ENCODE measurements at places on chromosomes 7 and 10.
A peak's percentile ranks its signal among the peaks of the same experiment; 100 is the strongest.

GRCh38 chr7:770741-771166 is 43.7 kb upstream of the PRKAR1B start:
- H3K4me1 ChIP-seq: no peaks in the 10 kb centered on the region
- peaks cover 16% of the 10 kb centered on the region for H3K36me3 ChIP-seq
- H3K27me3 ChIP-seq: no peaks in the 10 kb centered on the region

- no peak for DNase-seq
- H3K4me3 ChIP-seq: no peak overlapping the region
- H3K36me3 ChIP-seq: peaks cover 25% of the 10 kb centered on the region
- H3K27me3 ChIP-seq: no peaks in the 10 kb centered on the region
- no peaks in the 10 kb centered on the region for H3K4me1 ChIP-seq
- no peak overlapping the region for H3K27ac ChIP-seq
These were observed 51.8 kb downstream of the MARCHF5 start for GRCh38 chr10:92342796-92343195.

GRCh38 chr10:120208488-120208887 is 248.5 kb upstream of the PLPP4 start:
- H3K27me3 ChIP-seq: no peaks in the 10 kb centered on the region
- DNase-seq: no peak
- no peaks in the 10 kb centered on the region for H3K36me3 ChIP-seq
- no peaks in the 10 kb centered on the region for H3K4me1 ChIP-seq

DNA sequence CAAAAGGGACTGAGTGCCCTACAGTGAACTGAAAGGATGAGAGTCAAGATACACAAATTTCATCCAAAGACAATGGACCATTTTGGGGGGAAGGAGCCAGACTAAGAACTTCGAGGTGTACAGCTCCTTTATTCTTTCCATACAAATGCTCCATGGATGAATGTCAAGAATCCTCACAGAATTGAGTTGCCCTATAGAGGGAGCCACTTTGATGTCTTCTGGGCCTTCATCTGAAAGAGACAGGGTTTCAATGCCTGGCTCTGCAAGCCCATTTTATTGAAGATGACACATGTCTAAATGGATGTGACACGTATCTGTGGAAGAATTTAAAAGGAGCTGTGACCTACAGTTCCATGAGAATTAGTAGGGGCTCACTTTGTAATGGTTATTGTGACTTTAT is 32.0 kb upstream of the NRG3 start:
- no peak overlapping the region for H3K27ac ChIP-seq
- no peaks in the 10 kb centered on the region for H3K36me3 ChIP-seq
- H3K4me3 ChIP-seq: no peak overlapping the region
- H3K4me1 ChIP-seq: no peaks in the 10 kb centered on the region
- no peaks in the 10 kb centered on the region for H3K27me3 ChIP-seq
- DNase-seq: no peak

DNA sequence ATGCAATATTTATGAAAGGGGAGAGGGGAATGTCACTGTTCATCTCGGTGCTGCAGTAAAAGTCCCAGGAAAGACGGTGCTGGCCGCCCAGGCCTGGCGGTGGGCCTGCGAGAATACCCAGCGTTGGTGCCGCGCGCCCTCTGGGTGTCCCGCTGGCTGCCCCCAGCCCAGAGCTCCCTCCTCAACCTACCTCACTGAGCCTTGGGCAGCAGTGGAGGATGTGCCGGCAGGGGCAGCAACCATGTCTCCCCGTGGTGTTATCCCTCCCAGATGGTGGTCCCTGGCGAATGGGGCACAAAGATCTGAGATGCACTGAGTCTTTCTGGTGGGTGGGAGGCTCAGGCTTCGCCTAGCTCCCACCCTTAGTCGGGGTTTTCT is 9.5 kb upstream of the TLX1 start:
- no peak for DNase-seq
- H3K36me3 ChIP-seq: no peaks in the 10 kb centered on the region
- peaks cover 69% of the 10 kb centered on the region for H3K27me3 ChIP-seq

GRCh38 chr7:75739796-75740672 is 1.3 kb upstream of the HIP1 start:
- H3K27ac ChIP-seq: peak overlapping the region; percentile 90
- peak; percentile 65 for DNase-seq
- peaks cover 10% of the 10 kb centered on the region for H3K4me1 ChIP-seq
- H3K36me3 ChIP-seq: no peaks in the 10 kb centered on the region

GRCh38 chr10:88198023-88198422 is 334.6 kb downstream of the PTEN start:
- peaks cover 17% of the 10 kb centered on the region for H3K4me1 ChIP-seq
- no peak overlapping the region for H3K27ac ChIP-seq
- peaks cover 3% of the 10 kb centered on the region for H3K27me3 ChIP-seq
- DNase-seq: no peak
- peaks cover 2% of the 10 kb centered on the region for H3K36me3 ChIP-seq

DNA sequence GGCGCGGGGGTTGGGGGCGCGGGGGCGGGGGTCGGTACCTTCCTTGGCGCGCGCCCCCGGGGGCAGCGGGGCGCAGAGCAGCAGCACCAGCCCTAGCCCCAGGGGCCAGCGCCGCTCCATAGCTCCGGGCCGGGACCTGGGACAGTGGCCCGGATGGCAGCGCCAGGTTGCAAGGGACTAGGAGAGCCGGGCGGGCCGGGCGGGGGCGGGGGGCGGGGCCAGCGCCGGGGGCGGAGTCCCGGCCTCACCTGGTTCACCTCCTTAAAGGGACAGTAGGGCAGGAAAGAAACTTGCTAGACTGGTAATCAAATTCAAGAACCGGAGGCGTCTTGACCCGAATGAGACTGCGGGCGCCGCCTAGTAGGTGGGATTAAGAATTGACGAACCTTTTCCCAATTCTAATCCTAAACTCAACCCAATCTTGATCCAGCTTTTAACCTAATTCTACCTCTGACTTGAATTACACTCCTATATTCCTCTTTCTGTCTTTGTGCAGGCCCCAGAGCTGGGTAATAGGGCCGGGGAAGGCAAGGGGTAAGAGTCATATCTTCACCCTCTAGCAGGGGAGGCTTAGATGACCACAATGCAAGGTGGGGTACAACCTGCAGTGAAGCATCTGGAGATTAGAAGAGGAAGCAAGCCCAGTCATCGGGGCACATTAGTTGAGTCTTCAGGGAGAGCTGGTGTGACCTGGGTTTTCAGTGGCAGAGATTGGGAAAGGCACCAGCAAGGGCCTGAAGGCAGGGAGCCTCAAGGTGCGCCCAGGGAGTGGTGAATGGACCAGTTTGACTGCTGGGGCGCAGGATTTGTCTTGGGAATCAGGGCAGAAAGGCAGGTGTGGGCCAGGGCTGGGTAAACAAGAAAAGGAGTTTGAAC is at the start of gene EPHA1:
EPHA1 (minus strand) TSS at position 171 of the 876 bp plus-strand sequence; CDS start at position 120, 51 bp downstream.
- no peak within 1 kb of the TSS for H3K27ac ChIP-seq
- H3K27me3 ChIP-seq: peaks cover 32% of the 10 kb centered on the region
- H3K36me3 ChIP-seq: no peaks in the 10 kb centered on the region
- H3K4me3 ChIP-seq: peak within 1 kb of the TSS; percentile 45

GRCh38 chr10:17171141-17171641 is 30.3 kb downstream of the TRDMT1 start:
- no peak overlapping the region for H3K4me3 ChIP-seq
- DNase-seq: no peak
- peaks cover 9% of the 10 kb centered on the region for H3K4me1 ChIP-seq
- no peaks in the 10 kb centered on the region for H3K36me3 ChIP-seq

GRCh38 chr7:66964411-66964810 is 31.0 kb downstream of the SBDS start:
- H3K27ac ChIP-seq: no peak overlapping the region
- no peak for DNase-seq
- no peaks in the 10 kb centered on the region for H3K4me1 ChIP-seq
- H3K4me3 ChIP-seq: no peak overlapping the region

DNA sequence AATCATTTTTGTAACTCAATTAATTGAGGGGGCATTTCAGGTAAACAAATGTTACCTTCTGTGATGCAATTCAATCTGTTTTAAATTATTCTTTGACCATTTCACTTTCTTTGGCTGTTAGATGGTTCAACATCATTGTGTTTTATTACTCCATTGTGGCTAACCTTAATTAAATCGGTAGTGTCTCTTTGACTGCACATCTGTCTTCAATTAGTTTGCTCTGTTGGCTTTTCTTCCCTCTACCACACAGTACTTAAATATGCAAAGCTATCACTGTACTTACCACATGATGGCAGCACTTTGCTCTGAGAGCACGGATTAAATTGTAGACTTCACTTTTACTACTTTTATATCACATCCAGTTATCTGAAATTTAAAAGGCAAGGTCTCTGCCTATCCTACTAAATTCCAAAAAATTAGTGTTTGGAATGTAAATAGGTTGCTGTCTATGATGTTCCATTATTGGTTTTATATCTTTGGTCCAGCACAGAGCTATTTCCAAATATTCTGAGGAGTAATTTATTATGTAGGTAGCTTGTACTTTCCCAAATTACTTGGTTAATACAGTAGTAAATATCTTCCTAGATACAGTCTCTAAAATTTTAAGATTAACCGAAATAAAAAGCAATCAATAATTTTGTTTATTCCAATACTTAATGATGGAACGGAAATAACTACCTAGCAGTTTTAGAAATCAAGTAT is 352.0 kb downstream of the PCLO start:
- no peaks in the 10 kb centered on the region for H3K36me3 ChIP-seq
- H3K4me3 ChIP-seq: no peak overlapping the region
- no peaks in the 10 kb centered on the region for H3K4me1 ChIP-seq

- DNase-seq: no peak
- no peak overlapping the region for H3K4me3 ChIP-seq
- H3K36me3 ChIP-seq: no peaks in the 10 kb centered on the region
- peaks cover 5% of the 10 kb centered on the region for H3K4me1 ChIP-seq
These were observed 4.6 kb upstream of the SMARCD3 start for GRCh38 chr7:151252961-151253711.

- no peaks in the 10 kb centered on the region for H3K27me3 ChIP-seq
- H3K27ac ChIP-seq: no peak overlapping the region
- no peak overlapping the region for H3K4me3 ChIP-seq
- no peak for DNase-seq
- no peaks in the 10 kb centered on the region for H3K4me1 ChIP-seq
- no peaks in the 10 kb centered on the region for H3K36me3 ChIP-seq
These were observed 32.7 kb downstream of the SLC29A3 start for GRCh38 chr10:71351628-71352319.

- H3K4me3 ChIP-seq: no peak overlapping the region
- H3K4me1 ChIP-seq: peaks cover 28% of the 10 kb centered on the region
- H3K36me3 ChIP-seq: peaks cover 20% of the 10 kb centered on the region
These were observed 31.5 kb downstream of the PANK1 start for GRCh38 chr10:89613582-89613981.

DNA sequence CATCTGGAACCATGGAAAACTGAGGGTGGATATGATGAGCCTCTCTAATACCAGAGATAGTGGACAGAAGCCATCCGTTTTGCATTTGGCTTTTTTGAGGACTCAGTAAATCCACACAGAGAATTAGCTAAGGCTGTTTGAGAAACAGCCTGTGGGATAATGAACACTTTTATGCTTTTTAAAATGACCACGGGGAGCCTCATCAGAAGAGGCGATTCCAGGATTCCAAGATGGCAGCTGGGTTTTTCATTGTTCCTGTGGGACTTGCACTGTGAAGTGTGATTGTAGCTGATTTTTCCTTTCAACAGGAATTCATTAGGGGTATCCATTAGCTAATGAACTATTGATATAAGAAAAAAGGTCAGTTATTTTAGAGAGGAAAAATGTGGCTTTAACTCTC is 353.2 kb downstream of the AUTS2 start:
- no peak for DNase-seq
- no peaks in the 10 kb centered on the region for H3K36me3 ChIP-seq
- H3K4me1 ChIP-seq: no peaks in the 10 kb centered on the region

- no peaks in the 10 kb centered on the region for H3K27me3 ChIP-seq
- no peaks in the 10 kb centered on the region for H3K4me1 ChIP-seq
- no peak for DNase-seq
- no peak overlapping the region for H3K27ac ChIP-seq
- no peaks in the 10 kb centered on the region for H3K36me3 ChIP-seq
These were observed 451.9 kb downstream of the DPP6 start for GRCh38 chr7:154503962-154504550.
